ENCODE measurements at places on chromosomes 4 and X.
A peak's percentile ranks its signal among the peaks of the same experiment; 100 is the strongest.

DNA sequence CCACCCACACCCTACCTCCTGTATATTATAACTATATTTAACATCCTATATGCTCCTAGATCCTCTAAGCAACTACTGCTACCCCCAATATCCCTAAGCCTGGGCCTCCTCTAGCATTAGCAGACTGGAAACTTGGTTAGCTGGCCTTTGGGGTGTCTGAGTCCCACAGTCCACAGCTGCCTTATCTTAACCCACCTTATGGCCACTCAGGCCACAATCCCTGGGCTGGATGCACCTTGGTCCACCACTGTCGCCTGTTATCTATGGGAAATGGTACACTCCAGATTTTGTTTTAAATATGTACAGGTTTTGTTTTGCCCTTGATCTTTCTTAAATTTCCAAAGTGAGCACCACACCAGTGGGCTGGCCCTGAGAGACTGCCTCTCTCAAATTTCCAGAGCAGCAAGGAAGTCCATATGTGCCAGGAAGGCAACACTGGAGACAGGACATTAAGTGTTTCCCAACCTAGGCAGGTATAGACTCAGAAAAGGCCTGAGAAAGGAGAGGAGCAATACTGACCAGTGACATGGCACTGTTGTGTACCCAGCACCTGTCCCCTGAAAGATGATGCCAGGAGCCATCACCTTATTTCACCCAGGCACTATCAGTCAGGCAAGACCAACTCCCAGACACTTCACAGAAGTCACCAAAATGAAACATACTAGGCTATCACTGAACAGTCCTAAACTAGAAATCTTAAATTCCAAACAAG lies 921 bp downstream of the PFKFB1 start:
- DNase-seq: no peak

GRCh38 chr4:144655491-144655890 lies 9.5 kb downstream of the HHIP start:
- DNase-seq: no peak

DNA sequence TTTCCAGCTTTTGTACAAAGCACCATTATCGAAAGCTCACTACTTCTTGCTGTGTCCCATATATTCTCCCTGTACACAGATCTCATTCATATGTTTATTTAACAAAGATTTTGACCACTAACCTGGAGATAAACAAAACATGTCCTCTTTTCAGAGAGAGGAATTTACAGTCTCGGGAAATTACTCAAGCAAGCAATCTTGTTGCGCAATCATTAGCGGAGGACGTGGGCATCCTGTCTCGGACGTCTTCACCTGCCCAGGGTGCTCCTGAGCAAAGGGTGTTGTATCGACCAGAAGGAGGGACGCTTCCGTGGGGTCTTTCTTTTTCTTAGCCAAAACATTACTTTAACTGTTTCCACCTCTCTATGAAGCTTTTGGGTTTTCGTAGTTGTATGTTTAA lies 66.5 kb upstream of the CLCN4 start:
- no peak for DNase-seq

- DNase-seq: no peak
Measured at GRCh38 chr4:122525865-122526264, 69.3 kb upstream of the IL2 start.

DNA sequence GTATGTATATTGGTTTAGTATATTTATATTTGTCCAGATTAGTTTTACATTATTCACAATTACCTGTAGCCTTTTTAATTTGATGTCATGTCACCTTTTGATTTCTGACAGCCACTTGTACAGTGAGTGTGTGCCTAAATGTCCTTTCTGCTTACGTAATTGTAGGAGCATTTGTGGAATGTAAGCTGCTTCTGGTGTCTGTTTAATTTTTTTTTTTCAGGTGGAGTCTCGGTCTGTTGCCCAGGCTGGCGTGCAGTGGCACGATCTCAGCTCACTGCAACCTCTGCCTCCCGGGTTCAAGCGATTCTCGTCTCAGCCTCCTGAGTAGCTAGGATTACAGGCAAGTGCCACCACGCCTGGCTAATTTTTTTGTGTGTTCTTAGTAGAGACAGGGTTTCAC lies 91.2 kb upstream of the XAGE2 start:
- no peak for DNase-seq

GRCh38 chr4:4843635-4844291 lies 15.7 kb upstream of the MSX1 start:
- no peak for DNase-seq

- DNase-seq: no peak
Measured at GRCh38 chr4:153119626-153120025, 84.6 kb upstream of the TRIM2 start.

DNA sequence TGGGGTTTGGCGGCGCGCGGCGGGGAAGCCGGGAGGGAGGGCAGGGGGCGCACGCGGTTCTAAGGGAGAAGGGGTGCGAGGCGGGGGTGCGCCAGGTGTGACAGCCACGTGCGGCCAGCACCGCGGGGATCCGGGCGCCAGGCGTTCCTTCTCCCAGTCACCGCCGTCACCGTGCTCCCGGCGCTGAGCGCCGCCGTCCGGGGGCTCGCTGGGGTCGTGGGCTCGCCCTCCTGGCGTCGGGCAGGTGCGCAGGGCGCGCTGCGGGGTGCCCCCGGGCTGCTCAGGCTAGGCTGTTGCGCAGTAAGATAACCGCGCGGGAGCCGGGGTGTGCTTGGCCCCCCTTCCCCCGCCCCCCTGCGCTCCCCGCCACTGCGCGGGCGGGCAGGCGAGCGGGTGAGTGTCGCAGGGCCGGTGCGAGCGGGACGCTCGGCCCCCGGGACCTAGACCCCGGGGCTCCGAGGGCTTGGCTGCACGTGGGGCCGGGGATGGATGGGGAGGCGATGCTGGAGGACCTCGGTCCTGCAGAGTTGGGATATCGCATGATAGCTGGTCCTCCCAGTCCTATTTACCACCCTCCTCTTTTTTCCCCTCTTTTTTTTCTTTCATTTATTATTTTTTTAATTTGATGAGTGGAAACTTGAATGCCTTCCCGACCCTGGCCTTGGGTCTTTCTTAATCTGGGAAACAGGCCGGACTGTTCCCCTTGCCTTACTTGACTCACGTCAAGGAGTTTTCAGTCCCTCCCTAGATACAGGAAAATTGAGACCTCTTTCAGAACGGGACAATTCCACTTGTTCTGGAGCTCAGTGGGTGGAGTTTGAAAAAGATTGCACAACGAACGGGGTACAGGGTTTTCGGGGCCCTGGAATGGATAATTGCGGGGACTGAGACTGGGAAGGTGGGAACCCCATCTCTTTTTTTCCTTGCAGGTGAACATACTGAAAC lies 797 bp downstream of the TXLNG start:
- no peak for DNase-seq

DNA sequence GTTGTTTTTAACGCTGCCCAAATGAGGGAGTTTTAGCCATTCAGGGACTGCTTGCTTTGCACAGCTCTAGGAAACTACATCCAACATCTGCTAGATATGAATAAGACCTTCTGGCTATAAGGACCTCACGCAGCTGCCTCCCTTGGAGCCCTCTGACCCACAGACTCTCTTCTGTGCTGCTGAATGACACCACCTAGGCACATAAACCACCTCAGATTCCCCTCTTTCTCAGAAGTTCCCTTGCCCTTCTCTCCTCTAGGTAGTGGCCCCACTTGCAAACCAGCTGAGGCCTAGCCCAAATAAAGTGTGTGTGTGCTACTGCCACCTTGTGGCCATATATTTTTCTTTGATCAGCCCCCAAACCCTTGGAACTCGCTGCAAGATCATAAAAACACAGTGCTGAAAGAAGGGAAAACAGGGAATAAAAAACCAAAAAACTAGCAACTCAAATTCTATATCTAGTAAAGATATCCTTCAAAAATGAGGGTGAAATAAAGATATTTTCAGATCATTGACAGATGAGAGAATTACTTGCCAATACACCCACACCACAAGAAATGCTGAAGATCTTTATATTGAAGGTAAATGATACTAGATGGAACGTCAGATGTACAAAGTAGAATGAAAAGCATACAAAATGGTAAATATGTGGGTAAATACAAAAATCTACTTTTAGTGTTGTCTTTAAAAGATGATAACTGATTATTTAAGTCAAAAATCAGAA lies 265.9 kb downstream of the ADAMTS3 start:
- DNase-seq: peak; percentile 46

- DNase-seq: no peak
Measured at GRCh38 chrX:11010476-11010875, 100.7 kb upstream of the HCCS start.

DNA sequence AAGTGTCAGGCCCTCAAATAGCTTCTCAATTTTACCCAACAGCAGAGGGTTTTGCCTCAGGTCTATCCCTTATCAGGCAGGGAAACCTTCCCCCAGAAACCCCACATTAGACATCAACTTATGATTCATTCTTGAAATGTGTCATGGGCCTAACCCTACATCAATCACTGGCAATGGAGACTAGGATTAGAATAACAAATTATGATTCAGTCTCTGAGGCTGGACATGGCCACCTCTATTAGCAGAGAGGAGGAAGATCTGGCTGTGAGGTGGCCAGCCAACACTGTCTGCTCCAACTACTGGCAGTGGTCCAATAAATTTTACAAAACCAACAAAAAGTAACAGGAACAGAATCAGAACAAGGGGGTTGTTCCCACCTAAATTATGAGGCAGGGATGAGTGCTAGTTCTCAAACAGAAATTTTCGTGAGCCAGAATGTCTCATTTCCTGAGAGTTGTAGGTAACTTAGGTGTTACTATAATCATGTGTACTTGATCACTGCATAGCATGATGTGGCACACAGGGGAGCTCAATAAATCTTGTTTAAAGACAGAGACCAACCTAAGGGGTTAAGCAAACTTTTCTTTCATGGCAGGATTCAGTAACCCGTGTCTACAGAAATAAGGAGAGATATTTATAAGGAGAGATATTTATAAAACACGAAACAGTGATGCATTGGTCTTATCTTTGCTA lies 126.8 kb downstream of the NFKB1 start:
- DNase-seq: peak; percentile 43

DNA sequence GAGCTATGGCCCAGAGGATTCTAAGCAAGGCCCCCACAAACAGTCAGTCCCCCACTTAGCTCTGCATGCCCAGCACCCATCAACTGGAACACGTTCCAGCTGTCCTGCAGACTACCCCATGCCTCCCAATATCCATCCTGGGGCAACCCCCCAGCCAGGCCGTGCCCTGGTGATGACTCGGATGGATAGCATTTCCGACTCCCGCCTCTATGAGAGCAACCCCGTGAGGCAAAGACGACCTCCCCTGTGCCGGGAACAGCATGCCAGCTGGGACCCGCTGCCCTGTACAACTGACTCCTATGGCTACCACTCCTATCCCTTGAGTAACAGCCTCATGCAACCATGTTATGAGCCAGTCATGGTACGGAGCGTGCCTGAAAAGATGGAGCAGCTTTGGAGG lies 32.0 kb downstream of the LAS1L start:
- no peak for DNase-seq

GRCh38 chr4:93751411-93751810 lies 77.1 kb upstream of the ATOH1 start:
- DNase-seq: no peak

- DNase-seq: no peak
Measured at GRCh38 chr4:189001971-189002450, 862.8 kb downstream of the TRIML1 start.

DNA sequence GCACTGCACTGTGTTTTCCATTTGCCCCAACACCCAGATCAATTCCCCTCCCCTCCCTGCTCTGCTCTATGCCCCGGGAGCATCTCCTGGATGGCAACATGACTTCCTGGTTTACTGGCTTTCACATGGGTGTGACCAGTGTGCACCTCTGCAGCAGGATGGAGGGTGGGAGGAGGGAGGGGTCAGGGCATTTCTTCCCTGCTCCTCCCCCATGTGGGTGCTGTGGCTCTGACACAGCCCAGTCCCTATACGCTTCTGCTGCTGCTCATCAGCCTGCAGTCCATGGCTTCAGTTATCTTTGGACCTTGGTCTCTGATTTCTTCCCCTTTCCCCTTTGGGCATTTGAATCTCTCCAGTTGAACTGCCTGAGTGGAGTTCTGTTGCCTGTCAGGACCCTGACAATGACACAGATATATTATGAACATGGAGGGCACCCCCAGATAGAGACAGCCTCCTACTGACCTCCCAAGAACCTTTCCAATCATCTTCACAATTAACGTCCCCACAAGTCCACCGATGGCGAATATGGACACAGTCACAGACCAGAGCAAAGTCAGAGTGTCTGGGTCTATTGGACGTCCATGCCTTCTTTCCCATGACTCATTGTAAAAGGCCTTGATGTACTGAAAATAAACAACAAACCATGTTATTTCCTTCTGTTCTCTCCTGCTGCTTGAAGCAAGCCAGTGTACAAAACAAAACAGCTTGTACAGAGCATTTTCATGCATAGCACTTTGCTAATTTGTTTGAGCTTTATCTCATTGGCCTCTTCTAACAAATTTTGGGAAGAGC lies 24.8 kb downstream of the SLC2A9 start:
- DNase-seq: peak; percentile 50

DNA sequence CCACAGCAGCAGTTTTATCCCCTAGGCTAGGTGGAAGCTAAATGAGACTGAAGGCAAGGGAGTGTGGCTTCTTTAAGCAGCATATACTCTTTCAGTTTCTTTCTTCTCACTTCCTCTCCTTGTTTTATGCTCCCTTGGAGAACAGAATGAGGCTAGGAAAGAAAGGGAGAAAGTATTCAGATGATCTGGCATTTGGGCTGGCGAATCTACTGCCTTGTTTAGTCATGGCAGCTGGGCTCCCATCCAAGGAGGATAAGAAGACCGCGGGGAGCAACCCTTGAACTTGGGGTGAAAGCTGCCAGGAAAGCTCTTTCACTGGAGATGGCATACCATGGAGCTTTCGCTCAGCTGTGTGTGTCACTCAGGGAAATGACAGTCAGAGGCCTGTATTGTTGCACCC lies 72.1 kb downstream of the ARHGEF38 start:
- DNase-seq: peak; percentile 6

GRCh38 chrX:145865082-145865481 lies 47.5 kb downstream of the SLITRK2 start:
- no peak for DNase-seq

DNA sequence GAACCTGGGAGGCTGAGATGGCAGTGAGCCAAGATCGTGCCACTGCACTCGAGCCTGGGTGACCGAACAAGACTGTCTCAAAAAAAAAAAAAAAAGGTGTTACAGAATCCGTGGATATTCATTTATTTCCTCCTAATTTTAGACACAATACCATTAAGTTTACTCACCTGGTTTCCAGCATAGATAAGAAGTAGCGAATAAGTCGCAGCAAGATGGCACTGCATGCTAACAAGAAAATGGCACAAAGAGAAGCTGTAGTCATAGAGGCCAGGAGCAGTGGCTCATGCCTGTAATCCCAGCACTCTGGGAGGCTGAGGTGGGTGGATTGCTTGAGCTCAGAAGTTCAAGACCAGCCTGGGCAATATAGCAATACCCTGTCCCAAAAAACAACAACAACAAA lies 17.0 kb upstream of the MOB1B start:
- no peak for DNase-seq

DNA sequence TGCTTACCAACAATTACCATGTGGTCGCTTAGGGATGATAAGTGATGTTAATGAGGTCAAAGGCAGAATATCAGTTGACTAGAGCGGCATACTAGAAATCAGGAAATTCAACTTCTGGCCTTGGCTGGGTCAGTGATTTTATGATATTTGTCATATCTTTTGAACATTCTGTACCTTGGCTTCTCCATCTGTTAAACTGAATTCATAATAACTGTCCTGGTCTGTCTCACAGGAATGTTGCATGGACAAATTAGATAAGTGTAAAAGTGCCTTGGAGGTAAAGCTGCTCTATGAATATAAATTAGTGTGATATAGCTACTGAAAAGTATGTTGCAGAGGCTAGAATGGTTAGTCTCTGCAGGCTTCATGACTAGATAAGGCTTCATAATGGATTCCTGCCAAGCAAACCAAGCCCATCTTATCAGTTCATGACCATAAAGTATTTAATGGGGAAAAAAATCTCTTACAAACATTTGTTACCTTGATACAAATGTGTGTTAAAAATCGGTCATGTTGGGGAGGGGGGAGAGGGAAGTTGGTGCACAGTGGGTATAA lies 104.6 kb upstream of the BMPR1B start:
- no peak for DNase-seq
